ENCODE measurements at places on chromosomes 7 and 10. TPM values are rescaled to one million over a fixed set of nuclear protein-coding genes. Genes with fewer than 3 reads are reported as not detected.

LRRC18 gene
- not detected for total RNA-seq

CNPY1 gene
- total RNA-seq: not detected

GPR85 gene
- total RNA-seq: not detected

CLCN1 gene
- not detected for total RNA-seq

ATAD1 gene
- 45.7 TPM for total RNA-seq

ANLN gene
- 57.6 TPM for total RNA-seq

HTR5A gene
- total RNA-seq: not detected

RAMP3 gene
- not detected for total RNA-seq

ALOX5 gene
- total RNA-seq: 0.83 TPM

IFIT1 gene
- total RNA-seq: 4.3 TPM

ANK3 gene
- 1.4 TPM for total RNA-seq

ZNRF2 gene
- total RNA-seq: 6.3 TPM

CALML5 gene
- not detected for total RNA-seq

DIP2C gene
- total RNA-seq: 9.7 TPM

NUTM2E gene
- 0.31 TPM for total RNA-seq

KIAA1549 gene
- total RNA-seq: 6.7 TPM

STAMBPL1 gene
- 30.6 TPM for total RNA-seq

ASB4 gene
- total RNA-seq: 0.13 TPM

PIP gene
- 0.36 TPM for total RNA-seq

STEAP1B gene
- total RNA-seq: 0.20 TPM

TYW1B gene
- 2.2 TPM for total RNA-seq

BHLHA15 gene
- 0.71 TPM for total RNA-seq

PCBD1 gene
- 225 TPM for total RNA-seq

NPFFR1 gene
- total RNA-seq: not detected

IRF5 gene
- total RNA-seq: 13.4 TPM

ECD gene
- total RNA-seq: 22.7 TPM

CALML3 gene
- not detected for total RNA-seq

COL13A1 gene
- 0.23 TPM for total RNA-seq

LRRD1 gene
- not detected for total RNA-seq

LRRC17 gene
- 0.15 TPM for total RNA-seq

NFE2L3 gene
- total RNA-seq: 9.5 TPM

ZNF138 gene
- 2.6 TPM for total RNA-seq

STMP1 gene
- total RNA-seq: 30.8 TPM

FOXI2 gene
- not detected for total RNA-seq

PLA2G12B gene
- total RNA-seq: not detected

NAT16 gene
- 0.15 TPM for total RNA-seq

GAD2 gene
- not detected for total RNA-seq

GTPBP10 gene
- 29.7 TPM for total RNA-seq

FAM13C gene
- total RNA-seq: 0.08 TPM

SPAM1 gene
- not detected for total RNA-seq

GPR22 gene
- not detected for total RNA-seq

TEX36 gene
- total RNA-seq: not detected

CFAP58 gene
- total RNA-seq: 0.15 TPM

TMEM225B gene
- total RNA-seq: 1.2 TPM

BUD23 gene
- total RNA-seq: 138 TPM

NPS gene
- not detected for total RNA-seq

CPN1 gene
- 0.26 TPM for total RNA-seq

MAGI2 gene
- 0.48 TPM for total RNA-seq

IFRD1 gene
- 26.9 TPM for total RNA-seq

CFTR gene
- total RNA-seq: not detected

EBF3 gene
- total RNA-seq: 0.19 TPM

TRIM56 gene
- 15.0 TPM for total RNA-seq

TMEM229A gene
- not detected for total RNA-seq

SLC13A1 gene
- total RNA-seq: not detected

LLCFC1 gene
- not detected for total RNA-seq

GARIN1A gene
- 0.34 TPM for total RNA-seq

NEBL gene
- 7.1 TPM for total RNA-seq

MLXIPL gene
- 1.4 TPM for total RNA-seq

PON3 gene
- 38.1 TPM for total RNA-seq
